ENCODE measurements at places on chromosomes 2 and 18. TPM values are rescaled to one million over a fixed set of nuclear protein-coding genes. Genes with fewer than 3 reads are reported as not detected.
A peak's percentile ranks its signal among the peaks of the same experiment; 100 is the strongest.

DNA sequence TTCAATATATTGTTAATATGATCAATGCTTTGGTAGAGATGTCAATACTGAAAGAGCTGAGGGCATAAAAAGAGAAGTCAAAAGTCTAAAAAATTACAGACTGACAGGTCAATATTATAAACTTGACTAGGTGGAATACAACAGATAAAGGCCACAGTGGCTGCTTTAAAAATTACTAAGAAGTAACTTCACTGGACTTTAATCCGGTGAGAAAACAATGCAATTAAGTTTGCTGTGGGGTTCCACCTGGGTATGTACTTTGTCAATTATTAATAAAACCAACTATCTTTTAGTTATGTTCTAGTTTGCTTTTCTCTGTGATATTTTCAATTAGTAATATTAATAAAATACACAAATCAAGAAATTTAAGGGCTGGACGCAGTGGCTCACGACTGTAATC lies 44.7 kb downstream of the RAPH1 start:
- DNase-seq = no peak

GRCh38 chr2:20201671-20202070 lies 23.3 kb downstream of the SDC1 start:
- DNase-seq = no peak

- DNase-seq = no peak
Measured at GRCh38 chr18:27276886-27277285, 91.8 kb upstream of the CHST9 start.

DNA sequence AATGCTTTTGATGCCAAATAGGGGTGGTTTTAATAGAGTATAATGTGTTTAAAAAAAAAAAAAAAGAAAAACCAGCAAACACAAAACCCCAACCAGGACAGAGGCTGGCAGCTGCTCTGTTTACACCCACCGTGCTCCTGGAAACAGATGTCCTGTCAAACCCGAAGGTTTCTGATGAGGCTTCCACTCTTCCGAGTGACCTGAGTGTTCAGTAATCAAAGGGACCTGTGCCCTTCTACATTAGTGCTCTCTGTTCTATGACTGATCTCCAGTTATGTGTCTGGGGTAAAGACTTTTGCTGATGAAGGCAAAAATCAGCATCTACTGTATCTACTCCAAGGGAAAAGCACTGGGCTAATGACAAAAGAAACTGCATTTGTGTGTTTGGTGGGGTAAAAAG lies 3.5 kb upstream of the KLHL29 start:
- peak; percentile 85 for DNase-seq

- no peak for DNase-seq
Measured at GRCh38 chr2:63871864-63872263, 30.2 kb downstream of the UGP2 start.

DNA sequence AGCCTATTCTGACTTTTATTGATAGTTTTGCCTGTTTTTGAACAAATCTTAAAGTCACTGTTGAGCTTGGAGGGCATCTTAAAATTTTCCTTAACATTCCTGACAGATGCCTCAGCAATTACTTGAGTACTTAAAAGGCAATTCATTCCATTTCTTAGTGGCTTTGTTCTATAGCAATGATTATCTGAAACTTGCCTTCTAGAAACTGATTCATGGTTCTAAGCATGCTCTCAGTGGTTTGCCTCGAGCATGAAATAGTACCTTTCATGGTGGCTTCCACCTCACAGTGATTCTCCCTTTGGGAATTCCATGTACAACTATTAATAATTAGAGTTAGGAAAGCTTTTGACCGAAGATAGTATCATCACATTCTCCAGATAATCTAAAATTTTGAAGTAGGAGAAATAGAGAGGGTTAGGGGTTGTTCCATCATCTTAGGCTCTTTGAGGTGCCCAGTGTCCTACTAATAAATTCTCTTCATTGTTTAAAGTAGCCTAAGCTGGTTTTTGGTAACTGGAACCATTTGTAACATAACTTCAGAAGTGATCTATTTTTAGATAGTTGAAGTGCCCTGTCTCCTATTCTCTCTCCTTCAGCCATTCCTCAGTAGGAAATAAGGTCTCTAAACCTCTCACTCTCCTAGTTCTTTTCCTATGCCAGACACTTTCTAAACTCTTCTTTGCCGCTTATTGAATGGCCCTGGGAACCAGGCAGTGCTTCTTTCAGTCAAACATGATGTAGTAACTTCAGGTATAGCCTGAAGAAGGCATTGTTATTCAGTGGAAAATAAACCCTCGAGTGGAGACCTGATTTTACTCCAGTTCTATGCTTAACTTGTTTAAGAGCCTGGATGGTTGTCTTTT lies 156.1 kb downstream of the HAUS1 start:
- no peak for DNase-seq

DNA sequence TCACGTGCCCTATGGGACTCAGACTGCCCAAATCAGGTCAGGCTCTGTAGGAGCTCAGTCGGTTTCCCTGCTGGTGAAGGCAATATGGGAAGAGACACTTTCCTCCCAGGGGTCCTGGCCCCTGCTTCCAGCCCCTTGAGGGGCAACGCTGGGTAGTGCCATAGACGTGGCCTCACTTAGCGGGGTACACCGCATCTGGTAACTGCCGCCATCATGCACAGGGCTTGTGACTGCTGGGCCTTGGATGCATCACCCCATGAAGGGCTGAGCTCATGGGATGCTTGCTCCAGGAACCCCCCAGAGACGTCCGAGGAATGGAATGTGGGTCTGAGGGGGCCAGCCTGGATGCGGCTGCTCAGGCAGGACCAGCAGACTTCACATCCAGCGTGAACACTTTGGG lies 127.3 kb upstream of the HDAC4 start:
- no peak for DNase-seq

DNA sequence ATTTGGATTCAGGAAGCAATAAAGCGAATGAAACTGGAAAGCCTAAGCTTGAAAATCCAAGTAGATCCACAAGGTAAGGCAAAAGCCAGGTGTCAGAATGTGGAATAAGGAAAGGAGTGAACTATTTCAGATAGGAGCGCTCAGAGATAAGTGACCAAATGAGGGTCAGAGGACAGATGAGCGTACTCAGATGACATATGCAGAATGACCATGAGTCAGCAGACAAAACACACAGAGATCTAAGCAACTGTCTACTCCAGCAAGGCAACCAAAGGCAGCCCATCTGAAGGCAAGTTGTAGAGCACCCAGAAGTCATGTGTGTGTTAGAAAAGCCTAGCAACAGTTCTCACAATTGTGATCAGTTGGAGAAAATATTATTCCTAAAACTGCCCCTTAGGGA lies 548.4 kb upstream of the FSHR start:
- DNase-seq = no peak

The CYRIA gene
- 30.6 TPM for total RNA-seq

The IL36B gene
- total RNA-seq = not detected

The TMEM200C gene
- under 0.01 TPM for total RNA-seq

The INHA gene
- total RNA-seq = not detected

GRCh38 chr2:174666312-174666711 lies 68.7 kb upstream of the WIPF1 start:
- no peak for DNase-seq

The SPEG gene
- not detected for total RNA-seq

The FAM237A gene
- total RNA-seq = not detected

DNA sequence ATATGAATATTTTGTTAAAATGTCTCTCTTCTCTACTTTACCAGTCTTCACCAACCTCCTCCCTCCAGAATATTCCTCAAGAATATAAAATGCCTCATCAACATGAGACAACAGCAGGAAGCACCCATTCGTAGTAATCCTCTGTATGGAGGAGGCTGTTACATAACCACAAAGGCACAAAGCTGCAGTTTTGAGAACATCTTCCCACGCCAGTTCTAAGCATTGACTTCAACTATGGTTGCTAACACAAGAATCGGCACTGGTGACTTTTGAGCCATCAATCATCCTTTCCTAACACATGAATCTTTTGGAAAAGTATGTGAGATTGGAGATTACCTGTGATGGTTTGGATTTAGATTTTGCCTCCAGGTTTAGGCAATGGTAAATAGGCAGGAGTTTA lies 54.9 kb upstream of the CYP1B1 start:
- DNase-seq = no peak

- DNase-seq = no peak
Measured at GRCh38 chr2:68817306-68817705, 53.9 kb downstream of the BMP10 start.

- peak; percentile 54 for DNase-seq
Measured at GRCh38 chr2:54704688-54705605, 18.5 kb upstream of the EML6 start.

DNA sequence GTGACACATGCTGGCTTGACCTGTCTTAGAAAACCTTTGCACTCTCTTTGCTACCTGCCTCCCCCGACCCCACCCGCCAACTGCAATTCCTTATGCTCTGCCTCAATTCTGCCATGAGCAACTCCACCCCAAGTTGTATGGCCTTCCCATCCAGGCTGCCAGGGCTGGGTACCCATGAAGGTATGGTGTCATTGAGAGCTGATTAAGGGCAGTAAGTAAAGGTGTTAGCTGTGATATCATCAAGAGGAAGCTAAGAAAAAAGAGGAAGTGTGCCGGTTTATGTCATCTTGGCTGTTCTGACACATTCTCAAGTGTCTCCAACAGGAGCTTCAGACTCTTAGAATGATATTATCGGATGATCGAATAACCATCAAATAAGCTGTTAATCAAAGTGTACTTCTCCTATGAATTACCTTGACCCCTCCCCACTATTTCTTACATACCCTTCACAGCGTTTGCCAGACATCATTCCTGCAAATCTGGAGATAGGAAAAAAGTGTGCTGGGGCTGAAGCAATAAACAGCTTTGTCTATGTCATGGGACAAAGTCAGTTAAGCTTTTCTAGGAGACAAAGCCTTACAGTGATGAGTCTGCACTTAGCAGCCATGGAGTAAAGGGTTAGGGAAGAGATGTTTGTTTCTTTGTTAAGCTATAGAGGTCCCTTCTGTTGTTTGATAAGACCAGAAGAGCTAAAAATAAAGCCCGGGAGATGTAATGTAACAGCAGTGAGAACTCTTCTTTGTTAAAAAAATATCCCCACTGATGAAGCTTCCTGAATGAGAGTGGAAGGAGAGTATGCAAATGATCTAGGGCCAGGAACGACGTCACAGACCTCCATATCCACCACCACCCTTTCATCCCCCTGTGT lies 40.4 kb upstream of the SMAD2 start:
- no peak for DNase-seq

DNA sequence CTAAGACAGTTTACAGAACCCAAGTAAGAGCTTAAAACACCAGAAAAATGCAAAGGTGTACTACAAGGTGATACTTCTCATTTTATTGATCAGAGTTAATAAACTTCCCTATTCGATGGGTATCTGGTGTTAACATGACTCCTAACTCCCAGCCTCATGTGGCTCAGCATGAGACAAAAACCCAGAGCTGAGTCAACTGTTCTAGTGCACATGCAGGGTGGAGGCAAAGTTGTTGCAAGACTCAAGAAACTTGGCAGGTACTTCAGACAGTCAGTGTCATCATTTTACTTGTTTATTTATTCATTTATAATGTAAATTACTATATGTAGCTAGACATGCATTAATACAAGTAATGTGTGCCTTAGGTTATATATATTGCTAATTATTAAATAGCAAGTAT lies 216.6 kb upstream of the DSEL start:
- DNase-seq = no peak

DNA sequence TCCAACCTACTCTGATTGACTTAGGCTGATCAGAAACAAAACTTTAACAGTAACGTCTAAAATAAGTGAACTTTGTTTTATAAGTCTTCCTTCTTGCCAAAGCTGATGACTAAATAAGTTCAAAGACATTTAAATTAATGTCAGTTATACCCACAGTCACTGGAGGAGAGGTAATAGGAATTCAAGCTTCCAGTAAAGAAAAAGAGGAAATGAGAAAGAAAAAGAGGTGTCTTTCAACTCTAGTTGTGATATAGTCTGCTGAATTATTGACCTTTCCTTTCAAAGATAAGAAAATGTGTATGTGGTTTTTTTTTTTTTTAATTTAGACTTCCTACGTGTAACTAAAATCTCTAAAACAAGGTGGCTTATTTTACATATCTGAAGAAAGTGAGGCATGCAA lies 191.5 kb downstream of the SLC8A1 start:
- DNase-seq = no peak

The SCN7A gene
- not detected for total RNA-seq

The SERPINB11 gene
- not detected for total RNA-seq

GRCh38 chr2:128765811-128766210 lies 447.1 kb upstream of the HS6ST1 start:
- DNase-seq = no peak

The LGALSL gene
- 3.8 TPM for total RNA-seq

The PPIL3 gene
- total RNA-seq = 22.5 TPM

GRCh38 chr2:100653449-100654035 lies 90.7 kb downstream of the PDCL3 start:
- no peak for DNase-seq

GRCh38 chr2:231929961-231930592 lies 3.9 kb upstream of the NPPC start:
- no peak for DNase-seq

DNA sequence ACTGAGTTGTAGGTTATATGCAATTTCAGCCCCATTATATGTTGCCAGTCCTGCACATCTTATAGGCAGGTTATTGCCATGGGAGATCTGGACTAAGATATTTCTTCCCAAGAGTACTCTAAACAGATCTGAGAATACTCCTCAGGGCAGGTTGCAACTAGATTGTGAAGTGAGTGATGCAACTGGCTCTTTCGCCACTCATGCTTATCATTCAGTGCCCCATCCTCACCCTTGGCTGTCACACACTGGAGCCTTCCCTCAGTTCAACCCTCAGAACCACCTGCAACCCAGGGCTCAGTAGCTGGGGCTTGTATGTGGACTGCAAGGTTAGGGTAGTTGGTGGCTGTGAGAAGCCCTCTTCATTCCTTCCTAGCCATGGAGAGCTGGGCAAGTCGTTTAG lies 14.1 kb downstream of the MERTK start:
- DNase-seq = no peak

- no peak for DNase-seq
Measured at GRCh38 chr2:25227576-25227975, 59.2 kb upstream of the POMC start.

GRCh38 chr18:76487070-76487469 lies 8.0 kb downstream of the ZNF516 start:
- DNase-seq = no peak

DNA sequence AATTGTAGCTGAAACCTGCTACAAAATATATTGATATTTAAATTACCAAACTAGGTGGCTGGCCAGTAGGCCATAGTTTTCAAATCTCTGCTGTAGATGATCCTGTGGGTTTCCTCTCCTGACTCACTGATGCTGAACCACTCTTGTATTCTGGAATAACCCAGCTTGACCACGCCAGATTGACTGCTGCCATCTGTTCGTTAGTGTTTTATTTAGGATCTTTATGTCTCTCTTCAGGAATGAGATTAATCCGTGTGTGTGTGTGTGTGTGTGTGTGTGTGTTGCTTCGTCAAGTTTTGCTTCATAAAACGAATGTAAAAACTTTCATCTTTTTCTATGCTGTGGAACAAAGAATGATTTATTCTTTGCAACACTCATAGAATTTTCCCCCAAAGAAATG lies 187.1 kb downstream of the DYSF start:
- no peak for DNase-seq

DNA sequence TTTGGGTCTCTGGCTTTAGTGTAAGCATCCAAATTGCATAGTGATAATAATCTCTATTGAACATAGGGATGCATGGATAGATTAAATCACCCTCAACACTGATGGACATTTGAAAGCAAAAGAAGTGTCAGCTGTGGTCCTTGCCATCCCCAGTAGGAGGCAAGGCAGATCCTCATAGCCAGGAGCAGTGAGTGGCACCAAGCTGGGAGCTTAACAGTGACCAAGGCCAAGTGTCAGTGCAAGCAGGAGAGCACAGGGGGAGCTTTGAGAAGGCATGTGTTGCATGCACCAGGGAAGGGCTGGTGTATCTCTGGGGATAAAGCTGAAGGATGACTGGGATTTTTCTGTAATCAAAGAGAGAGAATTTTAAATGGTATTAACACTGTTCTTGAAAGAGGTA lies 14.7 kb downstream of the SLC14A1 start:
- no peak for DNase-seq

Measured in dermis microvascular lymphatic vessel endothelial cell (primary cell).